Stimulated activated CD4-positive, alpha-beta T cell treated with anti-CD3 and anti-CD28 coated beads, Interleukin-1b, Interleukin-23, amount 100 ng/mL, for 1 hour (primary cell): ENCODE measurements at places on chromosomes 4 and X.

GRCh38 chr4:156723951-156724668 lies 247.5 kb downstream of the PDGFC start:
- DNase-seq: no peak

- no peak for DNase-seq
Measured at GRCh38 chr4:120971884-120972283, 49.4 kb upstream of the PRDM5 start.

GRCh38 chrX:5086388-5086787 lies 1142.3 kb downstream of the NLGN4X start:
- no peak for DNase-seq

DNA sequence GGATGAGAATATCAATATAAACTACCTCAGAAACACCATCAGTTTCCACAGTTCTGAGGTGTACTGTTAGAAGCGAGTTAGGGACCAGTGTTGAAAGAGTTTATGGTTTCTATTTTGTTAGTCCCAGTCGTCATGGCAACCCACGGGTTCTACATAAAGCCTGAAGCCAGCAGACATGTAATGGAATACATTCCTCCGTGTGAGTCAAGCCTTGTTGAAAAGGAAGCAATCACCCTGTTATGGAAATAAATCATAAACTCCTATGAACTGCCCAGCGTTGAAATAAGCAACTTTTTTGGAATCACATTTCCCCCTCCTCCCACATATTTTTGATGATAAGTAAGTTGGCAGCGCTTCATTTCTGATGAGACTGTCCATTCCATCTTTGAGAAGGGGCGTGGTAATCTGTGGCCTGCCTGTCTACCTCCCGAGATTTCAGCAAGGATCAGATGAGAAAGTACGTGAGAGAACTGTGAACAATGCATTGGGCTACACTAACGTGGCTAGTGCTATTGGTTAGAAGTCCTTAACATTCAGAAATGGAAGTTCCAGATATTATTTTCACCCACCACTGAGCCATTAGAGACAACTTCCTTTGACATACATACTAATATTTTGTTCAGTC lies 40.4 kb upstream of the PDHA1 start:
- DNase-seq: no peak

- DNase-seq: no peak
Measured at GRCh38 chrX:31223817-31224216, 152.0 kb upstream of the FTHL17 start.

- DNase-seq: no peak
Measured at GRCh38 chrX:104335756-104336155, 81.0 kb upstream of the ESX1 start.

- DNase-seq: no peak
Measured at GRCh38 chr4:170758988-170759387, 669.2 kb upstream of the AADAT start.

DNA sequence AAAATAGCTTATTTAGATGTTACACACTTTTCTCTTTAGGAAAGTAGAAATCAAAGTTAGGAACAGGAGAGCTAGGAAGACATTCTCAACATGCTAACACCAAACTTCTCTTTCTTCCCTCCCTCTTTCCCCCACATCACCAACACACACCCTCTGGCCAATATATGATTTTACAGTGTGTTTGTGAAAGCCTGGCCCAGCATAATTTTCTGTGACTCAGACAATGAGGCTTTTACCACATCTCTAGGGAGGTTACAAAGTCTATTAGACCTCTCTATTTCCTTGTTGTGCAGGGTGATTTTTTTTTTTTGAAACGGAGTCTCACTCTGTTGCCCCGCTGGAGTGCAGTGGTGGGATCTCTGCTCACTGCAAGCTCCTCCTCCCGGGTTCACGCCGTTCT lies 189.9 kb downstream of the AASDH start:
- DNase-seq: no peak

GRCh38 chr4:16691450-16691849 lies 207.0 kb downstream of the LDB2 start:
- DNase-seq: no peak

DNA sequence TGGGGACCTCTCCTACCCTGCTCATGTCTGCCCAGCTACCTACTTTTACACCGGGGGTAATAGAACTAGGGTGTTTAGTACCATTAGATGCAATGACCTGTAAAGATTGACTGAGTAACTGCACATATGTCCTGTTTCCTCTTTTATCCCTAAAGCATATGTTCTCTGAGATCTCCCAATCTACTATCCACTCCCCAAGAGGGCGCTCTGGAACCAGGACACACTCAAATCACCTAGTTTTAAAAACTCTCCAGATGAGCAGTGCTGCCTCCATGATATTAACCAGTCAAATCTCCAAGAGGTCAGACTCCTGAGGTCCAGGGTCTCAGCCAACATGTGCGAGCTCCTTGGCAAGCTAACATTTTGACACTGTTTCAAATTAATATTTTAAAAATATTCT lies 87.0 kb upstream of the TSPAN5 start:
- no peak for DNase-seq

GRCh38 chr4:123744664-123745290 lies 348.2 kb downstream of the SPRY1 start:
- DNase-seq: no peak
